ENCODE measurements at places on chromosomes 6 and 20. TPM values are rescaled to one million over a fixed set of nuclear protein-coding genes. Genes with fewer than 3 reads are reported as not detected.

METTL24 gene
- 4.3 TPM for total RNA-seq

- no peak for DNase-seq
These were observed 174.3 kb downstream of the CDH4 start for GRCh38 chr20:61426352-61426751.

DNA sequence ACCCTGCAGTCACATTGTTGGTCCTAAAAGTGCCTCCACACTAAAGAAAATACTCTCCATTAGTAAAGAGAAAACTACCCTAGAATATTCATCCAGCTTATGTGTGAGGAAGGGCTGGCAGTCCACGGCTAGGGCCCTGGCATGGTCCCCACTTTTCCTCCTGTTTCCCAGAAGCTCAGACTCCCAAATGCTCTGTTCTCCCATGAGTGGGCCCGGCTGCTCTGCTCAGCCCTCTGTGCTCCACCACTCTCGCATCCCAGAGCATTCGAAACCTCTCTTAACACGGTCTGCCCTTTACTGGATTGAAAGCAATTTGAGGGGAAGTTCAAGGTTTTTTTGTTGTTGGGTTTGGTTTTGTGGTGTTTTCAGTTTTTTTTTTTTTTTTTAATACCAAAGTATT, 61.8 kb downstream of the APCDD1L start:
- DNase-seq = no peak

GRCh38 chr6:148324297-148324985, 18.2 kb upstream of the SASH1 start:
- no peak for DNase-seq

- no peak for DNase-seq
These were observed 508.9 kb upstream of the SULF2 start for GRCh38 chr20:48294196-48294595.

DNA sequence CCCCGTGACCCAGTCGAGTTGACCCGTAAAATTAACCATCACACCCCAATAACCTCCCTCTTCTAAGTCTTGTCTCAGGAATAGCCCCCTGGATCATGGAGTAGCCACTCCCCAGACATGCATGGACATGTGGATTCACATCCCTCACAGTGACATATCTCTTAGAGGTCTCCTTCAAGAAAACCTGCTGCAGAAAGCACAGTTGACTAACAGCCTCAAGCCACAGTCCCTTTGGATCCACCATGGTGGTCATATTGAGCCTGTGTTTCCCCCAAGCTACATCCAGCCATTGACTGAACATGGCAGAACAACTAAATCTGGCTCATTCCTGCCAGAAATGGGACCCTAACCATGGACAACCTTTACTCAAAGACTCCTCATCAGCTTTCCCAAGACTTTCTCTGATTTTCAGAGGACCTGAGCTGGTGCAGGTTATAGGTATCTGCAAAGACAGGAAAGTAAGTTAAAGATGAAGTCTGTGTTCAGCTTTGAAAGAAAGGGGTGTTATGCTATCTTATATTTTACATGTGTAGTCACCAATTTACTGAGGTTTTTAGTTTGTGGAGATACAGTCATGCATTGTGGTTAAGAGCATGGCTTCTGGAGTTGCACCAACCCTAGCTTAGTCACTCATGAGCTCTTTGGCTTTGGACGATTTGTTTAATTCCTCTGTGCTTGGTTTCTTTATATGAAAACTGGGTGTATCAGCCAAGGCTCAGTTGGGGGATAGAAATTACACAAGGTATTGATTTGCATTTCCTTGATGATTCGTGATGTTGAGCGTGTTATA, 219.1 kb downstream of the MYLK4 start:
- DNase-seq = no peak

All from left colon (tissue), 2 donors.